ENCODE measurements at places on chromosomes 5 and 9.

DNA sequence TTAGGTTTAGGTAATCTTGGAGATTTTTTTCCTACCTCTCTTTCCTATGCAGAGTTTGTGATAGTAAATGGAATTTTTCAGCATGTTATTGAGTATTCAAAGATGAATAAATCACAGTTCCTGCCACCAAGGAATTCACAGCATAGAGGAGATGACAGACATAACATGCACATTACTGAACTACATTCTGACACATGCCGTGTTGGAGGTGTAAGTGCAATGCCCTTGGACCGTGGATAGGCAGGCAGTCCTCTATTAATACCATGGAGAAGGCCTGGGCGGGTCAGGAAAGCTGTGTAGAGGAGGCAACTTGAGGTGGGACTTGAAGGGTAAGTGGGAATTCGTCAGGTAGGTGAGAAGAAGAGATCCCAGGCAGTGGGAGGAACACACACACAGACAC lies 43.9 kb downstream of the MCCC2 start:
- no peaks in the 10 kb centered on the region for H3K4me1 ChIP-seq
- H3K36me3 ChIP-seq, result peaks cover 23% of the 10 kb centered on the region
- DNase-seq, result no peak
- no peaks in the 10 kb centered on the region for H3K27me3 ChIP-seq
- H3K27ac ChIP-seq, result no peak overlapping the region

DNA sequence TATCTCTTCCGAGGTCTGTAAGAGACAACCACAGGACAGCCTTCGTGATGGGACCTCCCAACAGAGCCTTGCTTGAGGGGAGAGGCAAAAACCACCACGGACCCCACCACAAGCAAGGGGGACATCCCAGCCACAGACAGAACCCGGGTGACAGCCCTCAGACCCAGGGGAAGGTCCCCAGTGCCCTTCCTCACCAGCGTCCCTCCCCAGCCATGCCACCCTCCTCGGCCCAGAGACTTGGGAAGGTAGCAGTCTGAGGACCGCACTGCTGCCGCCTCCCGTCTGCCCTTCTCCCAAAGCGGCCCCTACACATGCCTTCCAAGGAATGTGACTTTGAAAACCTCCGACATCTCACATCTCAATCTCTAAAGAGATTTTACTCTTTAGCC lies 13.4 kb downstream of the IPPK start:
- H3K4me3 ChIP-seq, result no peak overlapping the region
- peaks cover 8% of the 10 kb centered on the region for H3K36me3 ChIP-seq
- H3K27me3 ChIP-seq, result no peaks in the 10 kb centered on the region

DNA sequence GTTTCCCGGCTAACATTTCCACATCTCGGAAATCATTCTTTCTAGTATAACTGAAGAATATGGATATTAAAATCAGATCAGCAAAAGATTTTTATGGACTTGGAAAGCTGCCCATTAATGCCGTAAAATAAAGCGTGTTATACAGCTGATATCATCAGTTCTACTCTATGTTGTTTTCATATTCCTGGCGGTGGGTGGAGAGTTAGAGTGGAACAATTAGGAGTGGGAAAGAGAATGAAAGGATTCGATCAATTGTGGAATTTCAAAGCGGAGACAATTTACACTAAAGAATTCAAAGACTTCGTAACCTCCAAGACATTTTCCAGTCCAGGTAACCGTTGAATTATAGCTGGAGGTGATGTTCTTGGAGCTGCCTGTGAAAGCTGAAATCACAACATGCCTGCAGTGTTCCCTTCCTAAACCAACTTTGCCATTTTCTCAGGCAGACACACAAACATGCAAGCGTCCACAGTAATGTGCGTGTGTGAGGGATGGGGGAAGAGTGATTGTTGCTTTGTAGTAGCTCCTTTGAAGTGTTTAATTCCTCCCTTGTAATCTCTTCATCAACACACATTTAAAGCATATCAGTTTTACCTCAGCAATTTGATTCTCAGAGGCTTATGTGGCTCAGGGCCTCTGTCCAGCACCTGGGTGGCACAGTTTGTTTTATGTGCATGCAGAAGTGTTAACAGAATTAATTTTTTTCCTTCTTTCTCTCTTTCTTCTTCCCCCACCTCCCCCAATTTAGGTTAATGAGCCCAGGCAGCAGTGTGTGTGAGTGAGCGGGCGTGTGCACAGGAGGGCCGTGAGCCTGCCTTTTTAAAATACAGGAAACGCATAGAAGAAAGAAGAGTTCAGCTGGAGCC lies 544.1 kb downstream of the RAB3C start:
- peaks cover 8% of the 10 kb centered on the region for H3K4me1 ChIP-seq
- no peak for DNase-seq
- H3K36me3 ChIP-seq, result no peaks in the 10 kb centered on the region
- no peak overlapping the region for H3K27ac ChIP-seq

GRCh38 chr9:22654833-22655232 lies 208.2 kb downstream of the DMRTA1 start:
- no peaks in the 10 kb centered on the region for H3K27me3 ChIP-seq
- H3K27ac ChIP-seq, result no peak overlapping the region
- no peak overlapping the region for H3K4me3 ChIP-seq
- no peaks in the 10 kb centered on the region for H3K4me1 ChIP-seq
- H3K36me3 ChIP-seq, result no peaks in the 10 kb centered on the region

DNA sequence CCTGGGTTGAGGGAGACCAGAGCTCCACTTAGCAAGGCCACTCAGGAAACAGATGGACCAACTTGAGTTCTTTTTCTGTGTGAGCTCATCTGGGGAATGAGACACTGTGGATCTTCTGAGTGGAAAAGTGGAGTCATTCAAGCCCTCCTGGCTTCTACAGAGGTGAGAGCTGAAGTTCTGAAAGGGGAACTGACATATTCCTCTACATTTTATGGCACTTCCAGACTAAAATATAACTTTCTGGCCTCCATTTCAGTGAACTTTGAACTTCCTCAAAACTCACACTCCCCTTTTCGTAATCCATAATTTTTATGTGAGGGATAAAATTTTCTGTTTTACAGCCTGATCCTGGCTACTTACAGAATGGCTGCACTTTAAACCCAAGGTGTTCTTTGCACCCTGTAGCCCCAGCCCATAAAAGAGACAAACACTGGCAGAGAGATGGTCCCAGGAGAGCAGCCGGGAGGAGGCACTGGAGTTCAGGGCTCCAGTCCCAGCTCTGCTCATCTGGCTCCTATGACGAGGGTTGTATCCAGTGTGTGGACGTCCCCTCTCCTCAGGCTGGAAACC lies 10.8 kb downstream of the SPAAR start:
- H3K4me1 ChIP-seq, result peaks cover 7% of the 10 kb centered on the region
- DNase-seq, result no peak
- H3K4me3 ChIP-seq, result no peak overlapping the region
- no peaks in the 10 kb centered on the region for H3K36me3 ChIP-seq
- H3K27me3 ChIP-seq, result peaks cover 6% of the 10 kb centered on the region
- H3K27ac ChIP-seq, result no peak overlapping the region

DNA sequence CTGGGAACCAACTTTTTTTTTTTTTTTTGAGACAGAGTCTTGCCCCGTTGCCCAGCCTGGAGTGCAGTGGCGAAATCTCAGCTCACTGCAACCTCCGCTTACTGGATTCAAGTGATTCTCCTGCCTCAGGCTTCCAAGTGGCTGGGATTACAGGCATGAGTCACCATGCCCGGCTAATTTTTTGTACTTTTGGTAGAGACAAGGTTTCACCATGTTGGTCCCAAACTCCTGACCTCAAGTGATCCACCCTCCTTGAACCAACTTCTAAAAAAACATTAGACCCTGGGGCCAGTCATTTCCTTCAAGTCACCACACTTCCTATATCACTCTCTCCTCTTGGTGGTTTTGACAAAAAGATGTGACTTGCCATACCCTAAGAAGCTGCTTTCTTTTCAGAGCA lies 10.9 kb upstream of the SHROOM1 start:
- H3K27ac ChIP-seq, result no peak overlapping the region
- H3K36me3 ChIP-seq, result no peaks in the 10 kb centered on the region
- H3K4me1 ChIP-seq, result peaks cover 6% of the 10 kb centered on the region
- H3K4me3 ChIP-seq, result no peak overlapping the region

DNA sequence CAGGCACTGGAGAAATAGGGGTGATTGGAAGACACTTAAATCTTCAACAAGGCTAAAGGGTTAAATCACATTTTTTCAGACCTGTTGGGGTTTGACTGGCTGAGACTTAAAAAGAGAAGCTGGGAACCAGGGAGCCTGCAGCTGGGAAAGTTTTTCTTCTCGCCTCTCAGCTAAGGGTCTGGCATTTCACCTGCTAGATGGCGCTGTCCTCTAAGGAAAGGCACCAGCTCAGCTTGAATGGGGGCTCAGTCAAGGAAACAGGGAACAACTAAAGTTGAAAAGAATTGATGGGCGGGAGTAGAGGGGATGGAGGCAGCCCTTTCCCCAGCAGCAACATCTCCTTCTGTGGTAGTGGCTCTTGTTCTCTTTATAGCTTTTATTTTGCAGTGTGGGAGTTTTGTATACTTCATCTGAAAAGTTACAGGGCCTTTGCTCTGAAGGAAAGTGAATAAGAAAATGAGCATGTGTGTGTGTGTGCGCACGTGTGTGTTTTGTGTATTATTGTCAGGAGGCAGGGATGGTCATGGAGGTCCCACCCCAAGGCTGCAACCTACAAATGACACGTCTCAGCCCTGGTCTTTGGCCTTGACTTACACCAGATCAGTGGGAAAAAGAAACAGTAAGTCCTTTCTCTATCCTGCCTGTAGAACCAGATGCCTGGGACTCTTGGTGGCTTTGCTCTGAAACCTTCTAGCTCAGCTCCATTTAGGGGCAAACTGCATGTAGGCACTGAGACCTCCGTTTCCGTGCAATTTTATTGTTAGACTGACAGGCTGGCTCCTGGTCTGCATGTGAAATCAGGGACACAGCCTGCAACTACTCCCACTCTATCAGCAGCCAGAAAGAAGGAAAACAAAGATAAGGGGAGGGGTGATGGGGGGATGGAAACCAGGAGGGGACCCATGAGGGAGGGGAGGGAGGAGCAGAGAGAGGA lies 316.2 kb upstream of the CLINT1 start:
- peak; percentile 68 for DNase-seq
- H3K4me1 ChIP-seq, result peaks cover 23% of the 10 kb centered on the region
- H3K4me3 ChIP-seq, result no peak overlapping the region
- H3K27ac ChIP-seq, result peak overlapping the region; percentile 26
- H3K36me3 ChIP-seq, result no peaks in the 10 kb centered on the region

GRCh38 chr5:57642066-57642465 lies 159.5 kb upstream of the ACTBL2 start:
- peaks cover 11% of the 10 kb centered on the region for H3K27me3 ChIP-seq
- no peak overlapping the region for H3K4me3 ChIP-seq
- DNase-seq, result no peak
- no peaks in the 10 kb centered on the region for H3K36me3 ChIP-seq

GRCh38 chr9:96115836-96116235 lies 186.1 kb downstream of the HSD17B3 start:
- H3K27me3 ChIP-seq, result peaks cover 4% of the 10 kb centered on the region
- H3K4me1 ChIP-seq, result peaks cover 19% of the 10 kb centered on the region
- peak overlapping the region; percentile 58 for H3K4me3 ChIP-seq
- H3K36me3 ChIP-seq, result peaks cover 2% of the 10 kb centered on the region
- peak overlapping the region; percentile 97 for H3K27ac ChIP-seq
- no peak for DNase-seq

DNA sequence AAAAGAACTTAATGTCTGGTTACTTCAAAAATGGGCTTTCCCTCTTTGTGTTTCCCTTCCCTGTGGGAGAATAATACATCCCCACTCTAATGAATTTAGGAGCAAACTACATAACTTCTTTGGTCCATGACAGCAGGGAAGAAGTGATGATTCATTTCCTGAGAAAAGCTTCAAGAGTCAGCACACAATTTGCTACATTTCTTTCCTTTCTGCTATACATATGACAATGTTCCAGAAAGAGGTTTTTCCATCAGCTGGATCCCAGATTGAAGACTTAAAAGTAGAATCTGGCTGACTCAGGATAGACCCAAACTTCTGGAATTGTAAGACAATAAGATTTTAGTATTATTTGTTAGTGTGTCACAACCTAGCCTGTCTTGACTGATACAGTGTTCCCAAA lies 126.1 kb downstream of the DRD1 start:
- H3K36me3 ChIP-seq, result no peaks in the 10 kb centered on the region
- H3K4me3 ChIP-seq, result no peak overlapping the region
- H3K27me3 ChIP-seq, result peaks cover 30% of the 10 kb centered on the region
- DNase-seq, result no peak
- H3K4me1 ChIP-seq, result no peaks in the 10 kb centered on the region

DNA sequence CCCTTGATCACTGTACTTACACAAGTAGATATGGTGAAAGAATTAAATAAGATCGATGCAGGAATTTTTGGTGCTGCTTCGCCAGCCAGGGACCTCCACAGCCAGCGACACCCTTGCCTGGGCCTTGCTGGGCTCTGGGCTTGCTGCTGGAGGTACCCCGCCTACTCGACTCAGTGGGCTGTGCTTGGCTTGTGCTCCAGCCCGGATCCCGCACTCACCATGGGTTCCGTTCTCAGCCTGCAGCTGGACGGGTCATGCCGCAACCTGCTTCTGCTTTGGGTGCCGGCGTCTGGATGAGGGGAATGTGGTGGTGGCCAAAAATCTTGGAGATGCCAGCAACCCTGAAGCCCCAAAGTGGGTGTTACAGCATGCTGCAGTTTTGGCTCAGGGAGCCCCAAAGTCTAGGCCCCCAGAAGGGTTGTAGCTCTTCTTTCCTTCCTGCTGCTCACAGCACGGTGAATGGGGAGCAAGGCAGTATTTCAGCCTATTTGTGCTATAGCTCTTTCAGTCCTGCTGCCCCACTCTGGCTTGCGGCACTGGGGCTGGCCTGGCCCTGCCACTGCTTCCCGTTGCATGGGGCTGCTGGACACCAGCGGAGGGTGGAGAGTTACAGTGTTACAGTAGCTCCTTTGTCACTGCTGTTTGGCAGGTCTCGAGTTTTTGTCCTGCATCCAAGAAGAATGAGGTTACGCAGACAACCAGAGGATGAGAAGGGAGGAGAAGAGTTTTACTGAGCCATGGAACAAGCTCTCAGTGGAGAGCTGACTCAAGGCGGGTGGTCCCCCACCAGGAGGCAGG lies 48.0 kb downstream of the TARS1 start:
- H3K27me3 ChIP-seq, result no peaks in the 10 kb centered on the region
- H3K4me1 ChIP-seq, result peaks cover 9% of the 10 kb centered on the region
- no peak overlapping the region for H3K4me3 ChIP-seq
- DNase-seq, result no peak

GRCh38 chr9:127975376-127976315 lies 5.1 kb downstream of the EEIG1 start:
- peaks cover 47% of the 10 kb centered on the region for H3K4me1 ChIP-seq
- H3K27me3 ChIP-seq, result no peaks in the 10 kb centered on the region
- no peak for DNase-seq
- no peak overlapping the region for H3K4me3 ChIP-seq
- H3K27ac ChIP-seq, result no peak overlapping the region
- no peaks in the 10 kb centered on the region for H3K36me3 ChIP-seq

GRCh38 chr9:86638109-86638508 lies 283.9 kb upstream of the TUT7 start:
- peaks cover 84% of the 10 kb centered on the region for H3K27me3 ChIP-seq
- H3K27ac ChIP-seq, result no peak overlapping the region
- peaks cover 12% of the 10 kb centered on the region for H3K4me1 ChIP-seq
- H3K36me3 ChIP-seq, result no peaks in the 10 kb centered on the region
- no peak overlapping the region for H3K4me3 ChIP-seq

Measured in progenitor cell of endocrine pancreas (in vitro differentiated cells).